ENCODE measurements at places on chromosomes 5 and 9. TPM values are rescaled to one million over a fixed set of nuclear protein-coding genes. Genes with fewer than 3 reads are reported as not detected.

Gene IFNK
- total RNA-seq = 4.3 TPM

Gene HSPA5
- 632 TPM for total RNA-seq

Gene SPINK6
- 28.1 TPM for total RNA-seq

Gene PCDHGA1
- total RNA-seq = not detected

Gene IFNA2
- not detected for total RNA-seq

Gene TAS2R1
- not detected for total RNA-seq

Gene DEPDC1B
- 31.8 TPM for total RNA-seq

Gene KIF20A
- 13.8 TPM for total RNA-seq

Gene OR1J1
- total RNA-seq = not detected

Gene JADE2
- total RNA-seq = 30.4 TPM

Gene OTP
- not detected for total RNA-seq

Gene BARHL1
- not detected for total RNA-seq

Data from hair follicular keratinocyte (primary cell).